Activated CD4-positive, alpha-beta T cell treated with anti-CD3 and anti-CD28 coated beads for 4 hours (primary cell): ENCODE measurements at places on chromosomes 11 and 22.

- no peak for DNase-seq
These were observed 555.4 kb downstream of the NTM start for GRCh38 chr11:131925829-131926228.

DNA sequence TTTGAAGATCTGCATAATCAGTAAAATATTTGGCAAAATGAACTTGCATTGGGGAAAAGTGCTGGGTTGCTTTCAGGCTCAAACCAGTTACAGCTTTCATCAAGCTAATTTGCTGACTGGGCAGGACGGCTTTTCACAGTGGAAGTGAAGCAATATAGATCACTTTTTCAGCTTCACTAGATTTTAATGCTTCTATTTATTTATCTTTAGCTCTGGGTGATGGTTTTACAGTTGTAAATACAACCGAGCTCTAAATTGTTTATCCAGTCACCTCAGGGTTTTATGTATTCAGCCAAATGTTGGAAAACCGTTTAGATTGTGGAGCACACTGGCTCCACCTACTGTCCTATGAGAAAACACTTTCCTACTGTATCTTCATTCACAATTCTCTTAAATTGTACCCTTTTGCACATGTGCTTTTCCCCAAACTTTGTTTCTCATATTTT is 58.2 kb downstream of the ACER3 start:
- DNase-seq = no peak

GRCh38 chr11:1652771-1653540 is 23.4 kb downstream of the KRTAP5-5 start:
- DNase-seq = peak; percentile 64

DNA sequence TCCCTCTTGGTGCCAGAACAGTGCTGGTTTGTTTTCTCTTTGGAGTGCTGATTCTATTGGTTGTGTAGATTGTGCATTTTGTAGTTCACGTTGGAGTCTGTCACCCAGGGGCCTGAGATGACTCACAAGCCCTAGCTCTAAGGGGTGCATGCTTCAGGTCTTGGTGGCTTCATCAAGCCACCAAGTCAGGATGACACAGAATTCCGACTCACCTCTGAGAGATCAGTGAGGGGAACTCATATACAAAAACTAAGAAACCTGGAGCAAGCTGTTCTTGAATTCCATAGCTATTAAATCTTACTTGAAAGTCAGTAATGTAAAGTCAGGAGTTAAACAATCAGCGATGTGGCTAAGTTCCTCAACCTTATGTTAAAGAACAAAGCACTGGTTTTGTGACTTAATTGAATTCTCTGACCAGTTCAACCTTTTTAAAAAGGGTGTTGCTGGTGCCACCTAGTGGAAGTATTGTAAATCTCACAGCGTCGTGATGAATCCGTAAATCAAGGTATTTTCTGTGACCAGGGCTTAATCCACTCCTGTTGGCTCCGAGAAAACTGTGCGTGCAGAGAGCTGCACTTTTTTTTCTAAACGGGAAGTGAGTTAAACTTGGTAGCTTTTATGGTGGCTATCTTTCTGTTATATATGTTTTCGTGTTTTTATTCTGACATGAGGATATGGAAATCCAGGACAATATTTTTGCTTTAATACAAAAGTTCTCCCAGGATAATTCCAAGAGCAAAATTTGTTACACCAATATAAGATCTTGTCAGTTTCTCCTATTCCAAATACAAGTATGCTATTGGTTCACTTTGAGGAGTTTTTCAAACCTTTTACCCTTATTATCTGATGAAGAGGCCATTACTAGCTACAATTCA is 14.6 kb downstream of the MMP13 start:
- DNase-seq = peak; percentile 12

DNA sequence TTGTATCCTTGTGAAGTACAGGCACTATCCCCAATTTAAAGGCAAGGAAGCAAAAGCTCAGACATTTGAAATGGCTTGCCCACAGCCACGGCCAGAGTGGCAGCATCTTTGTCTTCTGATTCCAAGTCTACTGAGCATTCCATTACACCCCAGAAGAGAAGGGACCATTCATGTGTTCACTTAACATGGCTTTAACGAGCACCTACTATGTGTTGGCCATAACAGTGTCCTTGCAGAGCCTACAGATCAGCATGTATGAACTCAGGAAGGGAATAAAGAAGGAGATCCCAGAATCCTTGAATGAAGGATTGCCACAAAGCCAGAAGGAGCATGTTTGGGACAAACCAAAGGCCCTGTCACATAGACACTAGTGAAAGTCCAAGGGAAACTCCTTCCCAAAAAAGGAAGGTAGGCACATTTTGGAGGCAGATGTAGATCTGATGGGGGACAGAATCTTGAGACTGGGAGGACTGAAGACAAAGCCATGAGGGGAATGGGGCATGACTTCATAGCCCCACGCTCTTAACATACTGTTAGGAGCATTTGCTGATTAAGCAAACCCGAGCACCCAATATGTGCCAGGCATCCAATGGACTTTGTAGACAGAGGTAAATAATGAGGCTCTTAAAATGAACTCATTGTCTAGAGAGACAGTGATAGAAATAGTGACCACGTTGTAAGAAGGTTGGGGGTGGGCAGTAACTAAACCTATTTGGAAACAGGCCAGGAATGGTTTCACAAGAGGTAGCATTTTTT is 54.9 kb downstream of the P4HA3 start:
- DNase-seq = no peak

DNA sequence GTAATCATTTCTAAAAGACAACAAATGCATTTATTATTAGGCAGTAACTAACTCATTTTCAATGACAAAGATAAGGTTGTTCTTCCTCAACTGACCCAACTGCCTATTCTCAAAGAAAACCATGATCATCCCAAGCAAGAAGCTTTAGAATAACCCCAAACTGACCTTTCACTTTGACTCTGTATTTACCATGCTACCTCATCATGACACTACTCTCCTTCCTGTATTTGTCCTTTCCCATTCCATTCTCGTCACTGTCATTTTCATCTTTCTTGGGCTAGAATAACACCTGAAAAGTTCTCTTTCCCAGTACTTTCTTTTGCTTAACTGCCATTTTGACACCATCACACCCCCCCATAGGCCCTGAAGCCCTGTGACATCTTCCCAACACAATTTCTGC is 48.3 kb downstream of the TCF20 start:
- DNase-seq = no peak

DNA sequence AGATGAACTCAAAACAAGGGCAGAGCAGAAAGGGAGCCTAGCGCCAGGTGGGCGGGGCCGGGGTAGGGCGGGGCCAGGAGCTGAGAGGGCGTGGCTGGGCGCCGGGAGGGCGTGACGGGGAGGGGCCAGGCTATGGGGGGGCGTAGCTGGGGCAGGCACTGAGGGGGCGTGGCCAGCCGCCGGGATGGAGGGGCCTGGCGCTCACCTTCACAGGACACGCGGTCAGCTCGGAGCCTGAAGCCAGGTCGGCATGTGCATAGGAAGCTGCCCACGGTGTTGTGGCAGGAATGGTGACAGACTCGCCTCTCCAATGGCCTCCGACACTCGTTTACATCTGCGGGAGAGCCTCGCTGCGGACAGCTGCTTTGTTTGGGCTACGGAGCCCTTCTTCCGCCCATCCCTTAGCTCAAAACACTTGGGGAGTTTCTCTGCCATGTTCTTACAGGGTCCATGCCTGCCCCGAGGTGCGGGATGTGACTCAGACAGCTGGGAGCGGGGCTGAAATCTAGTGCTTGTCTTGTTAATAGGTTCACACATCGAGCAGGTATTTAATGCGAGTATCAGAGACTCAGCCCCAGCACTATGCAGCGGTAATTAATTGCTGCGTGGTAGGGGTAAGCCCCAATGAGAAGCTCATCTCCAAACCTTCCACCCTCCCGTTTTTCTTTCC is 13.4 kb downstream of the VWCE start:
- DNase-seq = no peak

DNA sequence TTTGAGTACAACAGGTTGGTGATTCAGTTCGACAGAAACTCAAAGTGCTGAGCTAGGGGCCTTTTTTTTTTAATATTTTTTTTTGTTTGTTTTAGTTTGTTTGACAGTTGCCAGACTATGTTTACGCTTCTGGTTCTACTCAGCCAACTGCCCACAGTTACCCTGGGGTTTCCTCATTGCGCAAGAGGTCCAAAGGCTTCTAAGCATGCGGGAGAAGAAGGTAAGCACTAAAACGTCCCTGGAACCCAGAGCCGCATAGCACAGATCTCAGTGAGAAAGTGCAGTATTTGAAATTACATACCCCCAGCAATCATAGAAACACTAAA is 649 bp downstream of the PRRG4 start:
- DNase-seq = no peak

DNA sequence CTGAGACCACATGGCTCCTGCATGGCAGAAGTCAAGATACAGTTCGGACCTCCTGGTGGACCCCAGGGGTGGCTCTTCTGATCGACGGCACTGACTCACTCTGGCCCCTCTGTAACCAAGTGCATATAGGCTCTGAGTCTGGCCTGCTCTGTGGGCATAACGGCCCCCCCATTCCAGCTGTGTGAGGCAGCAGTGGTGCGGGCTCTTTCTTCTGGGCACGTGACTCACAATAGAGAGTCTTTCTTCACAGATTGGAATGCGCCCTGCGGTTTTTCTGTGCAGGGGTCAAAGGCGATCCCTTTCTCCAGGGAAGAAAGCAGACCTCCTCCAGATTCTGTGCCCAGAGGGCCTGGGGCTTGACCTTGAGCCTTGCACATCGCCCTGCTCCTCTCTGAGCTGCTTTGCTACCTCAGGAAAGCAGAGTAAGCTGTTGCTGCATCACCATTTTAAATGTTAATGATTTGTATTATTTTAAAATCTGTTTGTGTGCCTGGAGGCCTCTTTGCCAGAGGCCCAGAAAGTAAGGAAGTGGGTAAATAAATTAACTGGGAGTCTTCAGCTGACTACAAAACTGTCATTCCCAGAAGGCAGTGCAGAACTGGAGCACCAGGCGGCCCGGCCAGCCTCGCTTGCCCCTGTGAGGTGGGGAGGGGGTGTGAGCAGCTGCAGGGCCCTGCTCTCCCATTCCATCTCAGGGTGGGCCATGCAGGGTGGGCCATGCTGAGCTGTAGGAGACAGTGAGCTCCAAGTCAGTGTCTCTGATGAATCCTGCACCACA is 199.0 kb downstream of the GRIK4 start:
- no peak for DNase-seq

DNA sequence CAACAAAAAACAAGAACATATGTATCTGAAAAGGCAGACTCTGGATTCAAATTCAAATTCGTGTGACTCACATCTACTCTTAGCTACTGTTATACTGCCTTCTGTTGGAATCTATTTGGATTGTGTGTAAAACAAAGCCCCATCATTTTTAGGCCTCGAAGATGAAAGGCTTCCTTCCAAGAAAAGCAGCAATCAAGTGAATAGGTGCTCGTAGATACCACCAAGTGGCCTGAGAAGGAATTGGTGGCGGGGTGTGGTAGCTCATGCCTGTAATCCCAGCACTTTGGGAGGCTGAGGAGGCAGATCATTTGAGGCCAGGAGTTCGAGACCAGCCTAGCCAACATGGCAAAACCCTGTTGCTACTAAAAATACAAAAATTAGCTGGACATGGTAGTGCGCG is 4.2 kb downstream of the GRAMD1B start:
- DNase-seq = peak; percentile 9
